ENCODE measurements at places on chromosomes 7 and 10. TPM values are rescaled to one million over a fixed set of nuclear protein-coding genes. Genes with fewer than 3 reads are reported as not detected.

FKBP6 gene
- total RNA-seq = not detected

GIMAP8 gene
- total RNA-seq = 9.6 TPM

ANKRD7 gene
- not detected for total RNA-seq

VPS41 gene
- 59.3 TPM for total RNA-seq

PRKCQ gene
- 39.0 TPM for total RNA-seq

OR9A2 gene
- total RNA-seq = not detected

TM9SF3 gene
- total RNA-seq = 45.3 TPM

TRIM50 gene
- total RNA-seq = not detected

GRCh38 chr7:113307147-113307546 lies 188.8 kb upstream of the SMIM30 start:
- H3K27ac ChIP-seq = no peak overlapping the region
- no peaks in the 10 kb centered on the region for H3K36me3 ChIP-seq
- no peaks in the 10 kb centered on the region for H3K4me1 ChIP-seq
- H3K4me3 ChIP-seq = no peak overlapping the region

- DNase-seq = no peak
- no peak overlapping the region for H3K4me3 ChIP-seq
- no peak overlapping the region for H3K27ac ChIP-seq
- no peaks in the 10 kb centered on the region for H3K36me3 ChIP-seq
- H3K4me1 ChIP-seq = peaks cover 40% of the 10 kb centered on the region
Observed at GRCh38 chr10:69425041-69425440, 8.3 kb upstream of the TACR2 start.

GRCh38 chr7:2100278-2101208 lies 132.2 kb downstream of the MAD1L1 start:
- H3K4me3 ChIP-seq = no peak overlapping the region
- peak; percentile 72 for DNase-seq
- peak overlapping the region; percentile 75 for H3K27ac ChIP-seq
- no peaks in the 10 kb centered on the region for H3K27me3 ChIP-seq

DNA sequence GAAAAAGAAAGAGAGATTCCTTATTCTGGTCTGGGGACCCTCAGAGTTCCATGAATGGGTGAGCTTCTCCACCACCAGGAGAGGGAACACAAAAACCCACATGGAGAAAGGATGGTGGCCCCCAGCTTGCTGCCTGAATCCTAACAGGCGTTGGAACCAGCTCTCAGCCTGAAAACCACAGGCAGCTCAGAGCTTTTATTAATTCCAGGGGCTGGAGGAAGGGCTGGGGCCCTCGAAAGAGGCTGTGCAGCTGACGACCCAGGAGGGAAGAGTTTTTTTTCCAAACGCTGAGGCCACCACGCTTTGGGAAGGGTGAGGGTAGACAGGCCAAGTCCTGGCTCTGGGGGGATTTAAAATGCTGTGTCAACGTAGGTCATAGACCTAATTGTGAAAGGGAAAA lies 10.8 kb upstream of the ELN start:
- no peak overlapping the region for H3K27ac ChIP-seq
- H3K4me3 ChIP-seq = no peak overlapping the region
- no peaks in the 10 kb centered on the region for H3K36me3 ChIP-seq
- no peaks in the 10 kb centered on the region for H3K4me1 ChIP-seq
- DNase-seq = no peak

- DNase-seq = no peak
- peak overlapping the region; percentile 49 for H3K27ac ChIP-seq
- peaks cover 4% of the 10 kb centered on the region for H3K27me3 ChIP-seq
Observed at GRCh38 chr10:45421221-45422097, 47.4 kb downstream of the ALOX5 start.

GRCh38 chr10:124289851-124290795 lies 128.6 kb downstream of the OAT start:
- DNase-seq = no peak
- H3K27ac ChIP-seq = no peak overlapping the region
- H3K27me3 ChIP-seq = no peaks in the 10 kb centered on the region
- H3K36me3 ChIP-seq = no peaks in the 10 kb centered on the region
- no peaks in the 10 kb centered on the region for H3K4me1 ChIP-seq

DNA sequence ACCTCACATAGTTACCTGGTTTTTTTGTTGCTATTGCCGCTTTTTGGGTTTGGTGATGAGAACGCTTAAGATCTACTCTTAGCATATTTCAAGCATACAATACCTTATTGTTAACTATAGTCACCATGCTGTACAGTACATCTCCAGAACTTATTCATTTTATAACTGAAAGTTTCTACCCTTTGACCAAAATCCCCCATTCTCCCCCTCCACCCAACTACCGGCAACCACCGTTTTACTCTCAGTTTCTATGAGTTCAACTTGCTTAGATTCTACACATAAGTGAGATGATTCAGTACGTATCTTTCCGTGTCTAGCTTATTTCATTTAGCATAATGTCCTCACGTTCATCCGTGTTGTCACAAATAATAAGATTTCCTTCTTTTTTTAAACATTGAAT lies 86.7 kb upstream of the IL6 start:
- no peak overlapping the region for H3K27ac ChIP-seq
- no peak overlapping the region for H3K4me3 ChIP-seq
- peaks cover 4% of the 10 kb centered on the region for H3K36me3 ChIP-seq
- peak; percentile 69 for DNase-seq

GRCh38 chr10:79306644-79307220 lies 40.5 kb upstream of the PPIF start:
- H3K36me3 ChIP-seq = peaks cover 25% of the 10 kb centered on the region
- no peak overlapping the region for H3K4me3 ChIP-seq
- no peak for DNase-seq
- no peaks in the 10 kb centered on the region for H3K27me3 ChIP-seq
- no peaks in the 10 kb centered on the region for H3K4me1 ChIP-seq
- no peak overlapping the region for H3K27ac ChIP-seq

GRCh38 chr7:97871659-97872024 lies 566 bp downstream of the ASNS start:
- H3K27me3 ChIP-seq = no peaks in the 10 kb centered on the region
- peaks cover 20% of the 10 kb centered on the region for H3K4me1 ChIP-seq
- peak overlapping the region; percentile 92 for H3K4me3 ChIP-seq
- H3K27ac ChIP-seq = peak overlapping the region; percentile 82
- peak; percentile 63 for DNase-seq

DNA sequence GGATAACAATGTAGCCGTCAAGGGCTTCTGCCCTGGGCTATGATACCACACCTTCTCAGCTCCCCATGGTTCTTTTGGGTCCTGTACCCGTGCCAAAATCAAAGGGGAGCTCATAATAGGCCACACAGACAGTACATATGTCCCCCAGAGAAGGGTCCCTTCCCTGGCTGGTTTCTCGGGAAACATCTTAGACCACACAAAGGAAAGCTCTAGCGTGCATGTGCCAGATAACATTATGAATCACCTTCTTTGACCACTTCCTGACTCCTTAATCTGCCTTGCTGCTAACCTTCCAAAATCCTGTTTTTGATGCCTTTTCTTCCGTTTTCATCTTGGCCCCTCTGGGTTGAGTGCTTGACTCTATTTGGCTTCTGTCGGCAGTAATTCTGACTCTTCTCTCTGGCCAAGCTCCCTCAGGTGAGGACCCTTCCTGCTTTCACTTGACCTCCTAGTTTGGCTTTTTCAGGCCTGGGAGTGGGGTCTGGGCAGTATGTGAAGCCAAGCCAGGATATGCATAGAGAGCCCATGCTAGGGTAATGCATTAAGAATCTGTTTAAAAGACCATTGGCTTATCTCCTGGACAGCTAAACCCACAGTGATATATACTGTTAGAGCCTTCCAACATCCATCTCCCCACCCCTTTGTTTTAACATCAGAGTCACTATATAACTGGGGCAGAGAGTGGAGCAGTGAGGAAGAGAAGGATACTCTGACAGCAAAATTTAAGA lies 84.8 kb downstream of the ANLN start:
- no peak overlapping the region for H3K27ac ChIP-seq
- H3K27me3 ChIP-seq = no peaks in the 10 kb centered on the region
- no peak overlapping the region for H3K4me3 ChIP-seq
- peaks cover 16% of the 10 kb centered on the region for H3K4me1 ChIP-seq
- no peaks in the 10 kb centered on the region for H3K36me3 ChIP-seq
- DNase-seq = no peak

DNA sequence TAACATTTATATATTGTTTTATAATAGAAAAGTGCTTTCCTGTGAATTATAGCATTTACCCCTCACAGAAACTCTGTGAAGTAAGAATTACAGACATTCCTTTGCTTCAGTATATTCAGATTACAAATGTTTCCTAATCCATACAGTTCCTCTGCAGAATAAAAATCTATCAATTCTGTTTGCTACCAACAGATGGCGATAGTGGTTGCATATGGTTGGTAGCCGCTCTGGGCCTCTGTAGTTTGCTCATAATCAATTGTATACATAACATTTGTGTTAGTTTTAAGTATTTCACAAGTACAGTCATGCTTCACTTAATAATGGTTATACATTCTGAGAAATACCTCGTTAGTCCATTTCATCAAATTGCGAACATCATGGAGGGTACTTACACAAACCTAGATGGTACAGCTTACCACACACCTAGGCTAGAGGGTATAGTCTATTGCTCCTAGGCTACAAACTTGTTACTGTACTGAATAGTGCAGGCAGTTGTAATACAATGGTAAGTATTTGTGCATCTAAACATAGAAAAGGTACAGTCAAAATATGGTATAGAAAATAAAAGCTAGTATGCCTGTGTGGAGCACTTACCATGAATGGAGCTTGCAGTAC lies 94.4 kb upstream of the STEAP4 start:
- no peak overlapping the region for H3K4me3 ChIP-seq
- no peaks in the 10 kb centered on the region for H3K27me3 ChIP-seq
- H3K4me1 ChIP-seq = peaks cover 9% of the 10 kb centered on the region
- no peak overlapping the region for H3K27ac ChIP-seq
- peak; percentile 8 for DNase-seq

DNA sequence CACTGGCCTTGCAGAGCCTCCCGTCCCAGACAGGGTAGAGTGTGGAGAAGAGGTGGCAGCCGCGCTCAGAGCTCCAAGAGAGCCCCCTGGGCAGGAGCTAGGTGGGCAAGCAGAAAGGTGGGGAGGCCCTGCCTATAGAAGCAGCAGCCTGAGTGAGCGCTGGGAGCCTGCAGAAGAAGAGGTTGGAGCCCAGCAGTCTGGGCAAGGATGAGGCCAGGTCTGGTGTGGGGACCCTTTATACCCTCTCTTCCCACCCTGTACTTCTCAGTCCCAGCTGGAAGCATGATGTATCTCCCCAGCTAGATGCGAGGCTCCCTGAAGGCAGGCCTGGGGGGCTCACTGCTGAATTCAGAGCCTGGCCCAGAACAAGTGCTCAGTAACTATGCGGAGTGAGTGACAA lies 44.5 kb upstream of the ZMIZ1 start:
- no peak overlapping the region for H3K4me3 ChIP-seq
- H3K27me3 ChIP-seq = no peaks in the 10 kb centered on the region
- no peak overlapping the region for H3K27ac ChIP-seq
- H3K36me3 ChIP-seq = no peaks in the 10 kb centered on the region

DNA sequence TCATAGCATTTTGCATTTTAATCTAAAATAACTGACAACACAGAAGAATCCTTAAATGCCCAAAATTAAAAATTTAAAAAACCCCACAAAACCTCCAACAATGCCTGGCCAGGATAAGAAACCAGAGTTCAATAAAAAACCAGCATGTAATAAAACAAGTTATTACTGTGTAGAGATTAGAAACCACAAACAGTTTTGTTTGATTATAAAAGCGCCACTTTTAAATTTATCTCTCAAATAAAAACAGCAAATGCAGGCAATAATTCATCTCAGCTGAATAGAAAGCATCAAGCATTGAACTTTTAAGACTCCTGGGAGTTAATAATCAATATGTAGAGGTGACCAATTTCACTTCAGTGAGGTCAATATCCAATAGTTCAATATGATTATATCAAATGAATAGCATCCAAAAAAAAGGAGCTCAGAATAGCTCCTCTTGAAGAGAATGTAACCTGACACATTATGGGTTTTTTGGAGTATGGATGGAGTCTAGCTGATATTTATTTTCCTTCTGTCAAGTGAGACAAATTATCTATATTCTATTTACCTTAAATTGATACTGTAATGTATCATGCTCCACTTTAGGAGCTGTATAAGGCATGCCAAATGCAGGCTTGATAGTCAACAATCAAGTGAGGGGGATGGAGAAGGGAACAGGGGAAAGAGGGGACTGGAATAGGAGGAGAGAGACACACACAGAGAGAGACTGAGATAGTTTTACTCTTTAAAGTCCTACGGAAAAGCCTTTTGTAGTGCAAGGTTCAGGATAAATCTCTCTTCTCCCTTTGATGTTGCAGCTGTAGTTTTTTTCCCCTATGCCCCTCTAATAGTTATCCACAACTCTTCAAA lies 130.9 kb downstream of the RSU1 start:
- H3K4me3 ChIP-seq = no peak overlapping the region
- H3K27me3 ChIP-seq = no peaks in the 10 kb centered on the region
- peaks cover 1% of the 10 kb centered on the region for H3K4me1 ChIP-seq
- no peak overlapping the region for H3K27ac ChIP-seq
- no peak for DNase-seq
- peaks cover 13% of the 10 kb centered on the region for H3K36me3 ChIP-seq

GRCh38 chr7:23184709-23185359 lies 3.0 kb downstream of the NUP42 start:
- peaks cover 32% of the 10 kb centered on the region for H3K4me1 ChIP-seq
- DNase-seq = peak; percentile 27
- peaks cover 36% of the 10 kb centered on the region for H3K36me3 ChIP-seq
- no peaks in the 10 kb centered on the region for H3K27me3 ChIP-seq

DNA sequence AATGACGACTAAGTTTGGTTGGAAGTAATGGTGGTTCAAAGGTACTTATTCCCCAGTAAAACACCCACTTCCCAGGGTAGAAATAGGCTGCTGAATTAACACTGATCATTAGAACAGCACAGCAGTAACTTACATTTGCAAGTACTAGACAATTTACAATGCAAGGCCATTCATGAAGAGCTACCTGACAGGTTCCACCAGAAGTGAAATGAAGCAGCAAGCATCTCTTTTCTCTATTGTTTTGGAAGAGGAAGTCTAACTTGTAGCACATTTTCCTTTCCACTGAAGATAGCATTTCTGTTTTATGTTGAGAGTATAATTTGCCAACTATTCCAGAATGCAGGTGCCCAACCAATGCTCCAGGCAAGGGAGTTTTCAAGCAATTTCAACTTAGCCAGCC lies 145.9 kb downstream of the CREB5 start:
- peaks cover 10% of the 10 kb centered on the region for H3K27me3 ChIP-seq
- H3K4me1 ChIP-seq = no peaks in the 10 kb centered on the region
- H3K36me3 ChIP-seq = no peaks in the 10 kb centered on the region
- no peak overlapping the region for H3K4me3 ChIP-seq
- H3K27ac ChIP-seq = no peak overlapping the region

Data from activated CD4-positive, alpha-beta T cell treated with anti-CD3 and anti-CD28 coated beads for 36 hours (primary cell).